ENCODE measurements at places on chromosomes 1 and 21. TPM values are rescaled to one million over a fixed set of nuclear protein-coding genes. Genes with fewer than 3 reads are reported as not detected.

GRCh38 chr1:202016022-202016810 is 5.8 kb downstream of the ELF3 start:
- DNase-seq = no peak
- H3K27ac ChIP-seq = peak overlapping the region; percentile 95
- H3K27me3 ChIP-seq = no peaks in the 10 kb centered on the region
- peaks cover 55% of the 10 kb centered on the region for H3K4me1 ChIP-seq

DNA sequence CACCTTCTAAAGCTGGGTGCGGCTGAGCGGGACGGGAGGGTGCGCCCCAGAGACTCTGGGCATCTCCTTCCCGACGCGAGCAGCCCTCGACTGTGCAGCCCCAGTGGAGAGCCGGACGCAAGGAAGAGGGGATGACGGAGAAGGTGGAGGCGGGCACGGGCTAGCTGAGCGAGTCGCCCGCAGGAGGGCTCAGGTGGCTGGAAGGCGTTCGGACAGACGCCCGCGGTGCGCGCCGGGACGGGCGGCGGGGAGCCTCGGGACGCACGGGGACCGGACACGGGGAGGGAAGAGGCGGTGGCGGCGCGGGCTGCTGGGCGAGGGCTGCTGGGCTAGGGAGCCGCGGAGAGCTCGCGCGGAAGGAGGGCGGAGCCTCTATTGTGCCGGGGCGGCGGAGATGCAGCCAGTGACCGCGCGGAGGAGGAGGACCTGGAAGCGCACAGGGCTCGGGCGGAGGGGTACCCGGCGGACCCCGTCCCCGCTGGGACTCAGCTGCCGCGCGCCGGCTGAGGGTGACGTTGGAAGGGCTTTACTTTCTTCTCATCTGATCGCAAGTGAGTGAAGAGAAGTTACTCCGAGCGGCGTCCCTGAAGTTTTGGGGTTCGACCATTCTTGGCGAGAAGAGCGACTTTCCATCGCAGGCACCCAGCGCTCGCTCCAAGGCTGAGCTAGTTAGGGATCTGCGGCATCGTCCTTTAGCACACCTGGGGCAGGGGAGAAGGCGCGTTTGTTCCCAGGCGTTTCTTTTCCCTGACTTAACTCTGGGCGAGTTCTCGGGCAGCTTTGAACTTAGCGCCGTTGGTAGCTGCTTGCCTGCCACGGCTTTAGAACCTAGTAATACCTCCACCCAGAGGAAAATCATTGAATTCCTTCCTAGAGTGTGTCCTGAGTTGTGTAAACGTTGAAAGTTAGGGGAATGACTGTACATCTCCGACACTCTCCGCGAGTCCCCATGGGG is at the start of gene OLFML2B:
OLFML2B (minus strand) TSS at position 323 of the 955 bp plus-strand sequence. CDS start 439 bp downstream, outside the sequence.
- no peak within 1 kb of the TSS for H3K27ac ChIP-seq
- H3K36me3 ChIP-seq = no peaks in the 10 kb centered on the region
- H3K4me3 ChIP-seq = peak within 1 kb of the TSS; percentile 78

DNA sequence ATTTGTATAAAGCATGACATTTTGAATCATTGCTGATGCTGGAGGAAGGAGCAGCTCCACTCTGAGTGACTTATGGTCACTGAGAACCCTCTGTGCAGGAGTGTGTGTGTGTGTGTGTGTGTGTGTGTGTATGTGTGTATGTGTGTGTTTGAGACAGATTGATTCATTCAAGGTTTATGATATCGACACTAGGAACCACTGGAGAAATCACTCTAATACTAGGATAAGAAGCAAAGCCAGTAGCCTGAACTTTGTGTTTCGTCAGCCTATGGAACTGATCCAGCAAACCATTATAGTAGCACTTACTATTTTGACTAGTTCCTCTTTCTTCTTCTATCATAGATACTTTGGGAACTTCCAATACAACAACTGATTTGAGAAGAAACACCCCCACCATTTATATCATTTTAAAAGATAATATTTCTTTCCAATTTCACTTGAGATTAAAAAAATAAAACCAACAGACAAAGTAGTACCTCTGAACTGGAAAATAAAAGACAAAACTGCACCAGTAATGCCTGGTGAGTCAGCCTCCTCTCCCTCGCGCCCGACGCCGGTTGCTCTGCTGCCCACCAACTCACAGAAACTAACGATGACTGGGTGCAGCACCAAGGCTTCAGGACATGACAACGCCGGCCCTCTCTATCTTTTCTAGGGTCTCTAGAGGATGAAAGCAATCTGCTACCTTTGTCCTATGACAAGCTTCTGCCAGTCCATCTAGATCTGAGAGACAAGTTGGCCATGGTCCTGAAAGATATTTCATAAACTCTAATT is 20.9 kb downstream of the SLAMF1 start:
- no peaks in the 10 kb centered on the region for H3K36me3 ChIP-seq
- DNase-seq = no peak
- H3K27ac ChIP-seq = no peak overlapping the region
- no peaks in the 10 kb centered on the region for H3K27me3 ChIP-seq
- peaks cover 12% of the 10 kb centered on the region for H3K4me1 ChIP-seq

DNA sequence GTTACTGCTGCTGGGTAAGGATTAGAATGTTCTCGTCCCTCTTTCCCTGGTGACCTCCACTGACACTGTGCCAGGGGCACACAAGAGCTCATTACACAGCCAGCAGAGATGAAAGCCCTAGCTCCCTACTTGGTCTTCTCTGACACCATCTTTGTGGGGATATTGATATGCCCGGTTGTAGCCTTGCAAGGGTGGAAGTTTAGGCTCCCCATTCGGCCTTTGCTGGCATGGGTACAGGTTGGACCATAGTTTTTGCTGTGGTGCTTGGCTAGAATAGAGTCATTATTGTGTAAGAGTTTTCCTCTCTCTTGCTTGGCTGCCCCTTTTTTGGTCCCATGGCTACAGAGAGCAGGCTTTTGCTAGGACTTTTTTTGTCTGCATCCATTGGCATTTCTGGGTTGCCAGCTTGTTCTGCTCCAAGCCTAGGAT is 12.3 kb downstream of the RAB4A start:
- DNase-seq = no peak
- H3K4me1 ChIP-seq = no peaks in the 10 kb centered on the region
- no peak overlapping the region for H3K4me3 ChIP-seq
- no peaks in the 10 kb centered on the region for H3K27me3 ChIP-seq
- H3K27ac ChIP-seq = no peak overlapping the region

DNA sequence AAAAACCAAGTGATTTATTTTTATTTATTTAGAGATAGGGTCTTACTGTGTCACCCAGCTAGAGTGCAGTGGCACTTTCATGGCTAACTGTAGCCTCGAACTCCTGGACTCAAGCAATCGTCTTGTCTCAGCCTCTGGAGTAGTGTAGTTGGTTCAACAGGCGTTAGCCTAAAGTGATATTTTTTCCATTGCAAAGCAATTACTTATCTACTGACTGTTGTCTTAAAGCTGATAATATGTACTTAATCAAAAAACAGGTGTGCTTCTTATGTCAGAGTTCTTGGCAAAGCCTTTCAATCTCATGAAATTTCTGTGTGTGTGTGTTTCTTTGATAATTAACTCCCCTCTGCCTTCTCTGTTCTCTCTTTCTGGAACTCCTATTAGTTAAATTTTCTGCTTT is 62.4 kb upstream of the DUSP10 start:
- H3K27me3 ChIP-seq = no peaks in the 10 kb centered on the region
- H3K27ac ChIP-seq = no peak overlapping the region
- no peaks in the 10 kb centered on the region for H3K36me3 ChIP-seq
- no peak overlapping the region for H3K4me3 ChIP-seq
- DNase-seq = no peak

DNA sequence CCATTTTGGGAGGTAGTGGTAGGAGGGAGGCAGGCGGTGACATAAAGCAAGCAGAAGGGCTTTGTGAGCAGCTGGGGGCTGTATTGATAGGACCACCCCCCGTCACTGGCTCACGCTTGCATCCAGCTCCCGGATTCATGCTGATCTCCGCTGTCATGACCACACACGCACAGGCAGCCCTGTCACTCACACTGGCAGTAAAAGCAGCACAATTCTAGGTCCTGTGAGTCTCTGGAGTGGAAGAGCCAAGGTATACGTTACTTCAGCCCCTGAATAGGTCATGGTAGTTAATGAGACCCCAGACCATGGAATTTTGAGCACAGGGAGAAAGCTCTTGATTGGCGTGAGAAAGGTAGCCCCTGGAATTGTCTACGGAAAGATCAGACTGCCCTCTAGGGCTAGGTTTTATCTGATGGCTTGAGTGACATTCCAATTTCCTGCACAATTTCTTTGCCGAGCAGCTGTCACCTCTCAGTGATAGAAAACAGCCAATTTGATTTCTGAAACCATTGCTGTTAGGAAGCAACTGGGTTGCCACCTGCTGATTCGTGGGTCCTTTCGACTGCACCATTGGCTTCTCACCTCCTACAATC is 5.4 kb downstream of the OR2B11 start:
- H3K36me3 ChIP-seq = no peaks in the 10 kb centered on the region
- DNase-seq = no peak
- H3K27me3 ChIP-seq = no peaks in the 10 kb centered on the region
- H3K27ac ChIP-seq = no peak overlapping the region
- H3K4me1 ChIP-seq = no peaks in the 10 kb centered on the region
- H3K4me3 ChIP-seq = no peak overlapping the region

DNA sequence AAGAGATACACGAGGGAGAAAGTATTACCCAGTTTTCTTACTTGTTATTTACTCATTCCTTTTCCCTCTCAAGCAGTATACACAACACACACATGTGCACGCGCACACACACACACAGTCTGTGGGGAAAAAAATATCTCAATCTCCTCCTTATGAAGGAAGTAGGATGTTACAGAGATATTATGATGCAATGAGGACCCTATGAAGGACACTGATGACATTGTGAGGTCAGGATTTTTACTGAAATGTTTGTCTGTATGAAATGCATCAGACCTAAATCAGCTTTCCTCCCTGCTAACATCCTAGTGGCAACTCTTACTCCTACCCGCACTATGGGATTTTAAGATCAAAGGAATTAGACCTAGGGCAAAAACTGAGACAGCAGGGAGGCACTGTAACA is at the start of gene WDR64:
WDR64 (plus strand) TSS at position 270 of the 400 bp plus-strand sequence. CDS start 204 bp downstream, outside the sequence.
- no peaks in the 10 kb centered on the region for H3K27me3 ChIP-seq
- no peak within 1 kb of the TSS for H3K4me3 ChIP-seq
- DNase-seq = no peak
- no peaks in the 10 kb centered on the region for H3K4me1 ChIP-seq
- no peaks in the 10 kb centered on the region for H3K36me3 ChIP-seq

DNA sequence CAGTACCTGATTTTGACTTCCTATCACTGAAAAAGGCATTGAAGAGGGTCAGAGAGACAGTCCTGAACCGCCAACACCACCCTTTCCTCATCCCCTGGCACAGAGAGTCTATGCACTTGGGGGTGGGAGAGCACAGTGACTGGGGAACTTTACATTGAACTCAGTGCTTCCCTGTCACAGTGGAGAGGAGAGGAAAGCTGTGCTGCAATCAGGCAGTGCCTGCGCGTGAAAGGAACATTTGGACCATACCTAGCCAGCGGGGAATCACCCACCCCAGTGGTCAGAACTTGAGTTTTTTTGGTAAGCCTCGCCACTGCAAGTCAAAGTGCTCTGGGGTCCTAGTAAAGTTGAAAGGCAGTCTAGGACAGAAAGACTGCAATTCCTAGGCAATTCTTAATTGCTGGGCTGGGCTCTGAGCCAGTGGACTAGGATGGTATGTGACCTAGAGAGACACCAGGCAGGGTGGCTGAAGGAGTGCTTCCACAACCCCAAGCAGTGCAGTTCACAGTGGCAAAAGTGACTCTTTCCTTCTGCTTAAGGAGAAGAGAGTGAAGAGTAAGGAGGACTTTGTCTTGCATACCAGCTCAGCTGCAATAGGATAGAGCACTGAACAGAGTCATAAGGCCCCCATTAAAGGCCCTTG is 9.4 kb upstream of the HENMT1 start:
- H3K36me3 ChIP-seq = no peaks in the 10 kb centered on the region
- no peaks in the 10 kb centered on the region for H3K4me1 ChIP-seq
- no peaks in the 10 kb centered on the region for H3K27me3 ChIP-seq
- H3K4me3 ChIP-seq = no peak overlapping the region
- no peak overlapping the region for H3K27ac ChIP-seq

- H3K27me3 ChIP-seq = no peaks in the 10 kb centered on the region
- H3K27ac ChIP-seq = no peak overlapping the region
- H3K4me3 ChIP-seq = no peak overlapping the region
- no peaks in the 10 kb centered on the region for H3K36me3 ChIP-seq
- no peak for DNase-seq
- H3K4me1 ChIP-seq = no peaks in the 10 kb centered on the region
These were observed 262.8 kb downstream of the RWDD3 start for GRCh38 chr1:95496773-95497172.

DNA sequence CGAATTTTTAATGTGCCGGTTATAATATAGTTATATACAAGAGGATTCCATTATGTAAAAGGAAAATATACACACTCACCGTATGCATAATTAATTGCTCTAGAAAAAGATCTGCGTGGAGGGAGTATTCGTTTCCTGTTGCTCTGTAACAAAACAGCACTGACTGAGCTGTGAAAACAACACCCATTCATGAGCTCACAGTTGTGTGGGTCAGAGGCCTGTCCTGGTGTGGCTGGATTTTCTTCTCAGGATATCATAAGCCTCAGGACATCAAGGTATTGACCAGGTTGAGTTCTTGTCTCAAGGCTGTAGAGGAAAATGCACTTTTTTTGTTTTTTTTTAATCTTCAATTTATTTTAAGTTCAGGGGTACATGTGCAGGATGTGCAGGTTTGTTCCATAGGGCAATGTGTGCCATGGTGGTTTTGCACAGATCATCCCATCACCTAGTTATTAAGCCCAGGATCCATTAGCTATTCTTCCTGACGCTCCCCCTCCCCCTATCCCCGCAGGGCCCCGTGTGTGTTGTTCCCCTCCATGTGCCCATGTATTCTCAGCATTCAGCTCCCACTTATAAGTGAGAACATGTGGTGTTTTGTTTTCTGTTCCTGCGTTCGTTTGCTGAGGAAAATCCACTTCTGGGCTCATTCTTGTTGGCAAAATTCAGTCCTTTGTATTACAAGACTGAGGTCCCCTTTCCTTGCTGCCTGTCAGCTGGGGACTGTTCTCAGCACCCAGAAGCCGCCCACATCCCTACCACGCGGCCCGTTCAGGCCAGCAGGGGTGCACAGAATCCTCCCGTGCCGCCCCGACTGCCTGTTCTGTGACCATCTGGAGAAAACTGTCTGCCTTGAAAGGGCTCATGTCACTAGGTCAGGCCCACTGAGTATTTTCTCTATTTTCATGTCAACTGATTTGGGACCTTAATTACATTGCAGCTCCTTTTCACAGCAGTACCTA is 87.4 kb upstream of the ERRFI1 start:
- H3K27ac ChIP-seq = peak overlapping the region; percentile 15
- no peaks in the 10 kb centered on the region for H3K36me3 ChIP-seq
- peaks cover 36% of the 10 kb centered on the region for H3K4me1 ChIP-seq
- H3K4me3 ChIP-seq = no peak overlapping the region
- DNase-seq = no peak
- H3K27me3 ChIP-seq = no peaks in the 10 kb centered on the region

SCP2 gene
- 310 TPM for total RNA-seq

ZBTB7B gene
- total RNA-seq = 27.3 TPM

VCAM1 gene
- 82.8 TPM for total RNA-seq

PDC gene
- total RNA-seq = not detected

Data from hepatocyte (in vitro differentiated cells).